Cardiac muscle cell (in vitro differentiated cells and primary cell): ENCODE measurements at places on chromosomes 7 and 10. TPM values are rescaled to one million over a fixed set of nuclear protein-coding genes. Genes with fewer than 3 reads are reported as not detected.

Gene HACD1
- total RNA-seq = 141 and 226 TPM in 2 replicates

DNA sequence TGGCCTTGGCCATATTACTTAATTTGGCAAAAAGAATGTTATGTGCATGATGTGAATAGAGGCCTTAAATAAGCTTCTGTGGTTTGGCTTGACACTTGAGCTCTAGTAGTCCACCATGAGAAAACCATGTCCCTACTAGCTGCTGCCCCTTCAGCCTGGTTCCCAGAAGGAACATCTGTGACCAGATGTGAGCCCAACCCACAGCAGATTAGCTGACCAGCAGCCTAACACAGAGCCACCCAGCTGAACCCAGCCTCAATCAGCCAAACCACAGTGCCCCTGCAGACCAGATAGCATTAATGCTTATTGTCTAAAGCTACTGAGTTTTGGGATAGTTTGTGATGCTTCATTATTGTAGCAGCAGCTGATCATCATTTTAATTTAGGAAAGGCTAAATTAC is 16.6 kb downstream of the JAZF1 start:
- no peak overlapping the region for H3K27ac ChIP-seq
- H3K4me1 ChIP-seq = peaks cover 10% of the 10 kb centered on the region
- no peak overlapping the region for H3K4me3 ChIP-seq
- peak; percentile 50 for DNase-seq
- H3K27me3 ChIP-seq = no peaks in the 10 kb centered on the region

GRCh38 chr7:2523941-2524807 is 4.6 kb downstream of the LFNG start:
- H3K36me3 ChIP-seq = no peaks in the 10 kb centered on the region
- no peak overlapping the region for H3K4me3 ChIP-seq
- no peak overlapping the region for H3K27ac ChIP-seq

- no peaks in the 10 kb centered on the region for H3K4me1 ChIP-seq
- DNase-seq = no peak
- no peaks in the 10 kb centered on the region for H3K36me3 ChIP-seq
- no peak overlapping the region for H3K4me3 ChIP-seq
- H3K27ac ChIP-seq = no peak overlapping the region
These were observed 2.3 kb upstream of the CHN2 start for GRCh38 chr7:29192323-29192722.

- H3K4me1 ChIP-seq = no peaks in the 10 kb centered on the region
- DNase-seq = peak; percentile 14
- no peak overlapping the region for H3K27ac ChIP-seq
- no peak overlapping the region for H3K4me3 ChIP-seq
- H3K27me3 ChIP-seq = no peaks in the 10 kb centered on the region
These were observed 36.6 kb upstream of the SPOCK2 start for GRCh38 chr10:72124989-72125388.

DNA sequence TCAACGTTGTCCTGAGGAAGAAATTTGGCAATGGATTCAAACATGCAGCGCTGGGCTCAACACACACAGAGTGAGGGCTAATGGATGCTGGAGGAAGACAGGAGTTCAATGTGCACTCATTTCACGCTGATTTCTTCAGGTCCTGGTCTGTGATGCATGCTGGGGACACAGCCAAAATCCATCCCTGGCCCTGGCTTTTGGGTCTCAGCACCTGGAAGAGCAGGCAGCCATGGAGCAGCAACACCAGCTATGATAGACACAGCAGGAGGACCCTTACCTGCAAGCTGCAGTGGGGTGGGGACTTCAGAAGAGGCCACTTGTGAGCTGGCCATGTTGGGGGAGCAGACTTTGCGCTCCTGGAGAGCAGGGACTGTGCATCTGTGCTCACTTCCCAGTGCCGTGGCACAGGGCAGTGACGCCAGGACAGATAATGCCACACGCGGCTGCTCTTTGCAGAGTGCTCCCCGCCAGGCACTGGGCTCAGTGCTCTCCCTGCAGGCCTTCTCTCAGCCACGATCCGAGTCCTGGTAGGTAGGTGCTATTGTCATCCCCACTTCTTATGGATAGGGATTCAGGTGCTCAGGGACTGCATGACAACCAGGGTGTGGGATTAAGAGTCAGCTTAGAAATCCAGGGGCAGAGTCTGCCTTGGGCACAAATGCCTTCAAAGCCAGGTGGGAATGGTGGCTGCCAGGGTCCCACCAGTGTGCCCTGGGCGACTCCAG is 138.8 kb upstream of the UNC5B start:
- no peak for DNase-seq
- no peak overlapping the region for H3K4me3 ChIP-seq
- peaks cover 29% of the 10 kb centered on the region for H3K4me1 ChIP-seq
- H3K27me3 ChIP-seq = no peaks in the 10 kb centered on the region
- H3K36me3 ChIP-seq = no peaks in the 10 kb centered on the region

GRCh38 chr10:1190052-1190395 is 133.8 kb downstream of the WDR37 start:
- H3K36me3 ChIP-seq = no peaks in the 10 kb centered on the region
- no peak for DNase-seq
- no peaks in the 10 kb centered on the region for H3K4me1 ChIP-seq
- no peak overlapping the region for H3K27ac ChIP-seq
- H3K27me3 ChIP-seq = no peaks in the 10 kb centered on the region

DNA sequence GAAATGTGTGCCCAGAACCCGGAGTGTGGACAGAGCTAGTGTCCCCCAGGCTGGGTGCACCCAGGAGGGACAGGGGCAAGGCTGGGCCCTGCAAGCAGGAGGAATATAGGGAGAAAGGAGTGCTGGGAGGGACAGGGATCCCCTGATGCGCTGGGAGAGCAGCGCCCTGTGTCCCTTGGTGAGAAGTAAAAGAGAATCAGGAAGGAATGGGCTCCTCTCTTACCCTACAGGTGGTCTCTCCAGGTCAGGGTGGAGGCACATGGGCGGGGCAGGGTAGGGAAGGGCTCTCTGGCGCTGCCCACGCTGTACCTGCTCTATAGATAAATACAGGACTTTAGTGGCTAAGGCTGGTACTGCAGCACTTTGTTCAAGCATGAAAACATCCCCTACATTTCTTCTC is 753.8 kb downstream of the GRID1 start:
- no peak overlapping the region for H3K27ac ChIP-seq
- no peaks in the 10 kb centered on the region for H3K27me3 ChIP-seq
- no peak for DNase-seq
- H3K4me1 ChIP-seq = no peaks in the 10 kb centered on the region
- H3K4me3 ChIP-seq = no peak overlapping the region
- H3K36me3 ChIP-seq = no peaks in the 10 kb centered on the region

Gene MOGAT3
- not detected in 2 replicates for total RNA-seq

DNA sequence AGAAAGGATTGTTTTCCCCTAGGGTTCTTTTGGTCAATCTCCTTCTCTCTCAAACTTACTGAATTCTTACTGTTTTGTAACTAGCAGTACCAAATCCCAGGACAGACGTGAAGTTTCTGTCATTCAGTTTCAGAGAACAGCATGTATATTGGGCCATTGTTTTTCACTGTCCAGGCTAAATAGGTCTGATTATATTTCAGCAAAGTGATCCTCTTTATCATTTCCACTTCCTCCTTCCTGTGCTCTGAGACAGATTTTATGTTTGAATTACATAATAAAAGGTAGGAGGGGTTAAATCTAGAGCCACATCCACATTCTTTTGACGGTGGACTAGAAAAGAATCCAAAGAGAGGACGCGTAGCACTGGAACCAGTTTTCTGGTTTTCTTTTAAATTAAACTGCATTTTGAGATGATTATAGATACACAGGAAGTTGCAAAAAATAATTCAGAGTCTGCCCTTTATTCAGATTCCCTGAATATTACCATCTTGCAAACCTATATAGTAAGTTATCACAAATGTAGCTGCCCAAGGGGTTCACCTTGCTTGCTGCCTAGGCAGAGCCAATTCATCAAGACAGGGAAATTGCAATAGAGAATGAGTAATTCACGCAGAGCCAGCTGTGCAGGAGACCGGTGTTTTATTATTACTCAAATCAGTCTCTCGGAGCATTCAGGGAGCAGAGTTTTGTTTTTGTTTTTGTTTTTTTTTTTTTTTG is 40.1 kb downstream of the AKR1E2 start:
- DNase-seq = peak; percentile 48
- H3K27me3 ChIP-seq = no peaks in the 10 kb centered on the region
- peaks cover 34% of the 10 kb centered on the region for H3K4me1 ChIP-seq
- no peaks in the 10 kb centered on the region for H3K36me3 ChIP-seq
- H3K27ac ChIP-seq = peak overlapping the region; percentile 97
- H3K4me3 ChIP-seq = no peak overlapping the region
